ENCODE measurements at places on chromosomes 3 and 15. TPM values are rescaled to one million over a fixed set of nuclear protein-coding genes. Genes with fewer than 3 reads are reported as not detected.

Gene TMEM108
- 1.1 TPM for total RNA-seq

Gene LDHAL6B
- total RNA-seq: not detected

Gene SEMA6D
- 21.0 TPM for total RNA-seq

Gene ZNF620
- total RNA-seq: 2.6 TPM

Gene APOD
- 7.9 TPM for total RNA-seq

Gene FBXW12
- not detected for total RNA-seq

Gene C15orf61
- total RNA-seq: 3.2 TPM

Gene SNURF
- 1.7 TPM for total RNA-seq

Gene NDUFAF3
- 275 TPM for total RNA-seq

Gene TRIM59
- 24.8 TPM for total RNA-seq

Gene KLHL25
- total RNA-seq: 4.7 TPM

Gene PDCD6IP
- total RNA-seq: 204 TPM

Gene TMC3
- not detected for total RNA-seq

Gene SEMA7A
- total RNA-seq: 1.0 TPM

Gene TRH
- total RNA-seq: not detected

Gene KNG1
- not detected for total RNA-seq

Gene NGLY1
- 14.5 TPM for total RNA-seq

Data from epithelial cell of alveolus of lung (primary cell).